Stimulated activated CD8-positive, alpha-beta memory T cell treated with anti-CD3 and anti-CD28 coated beads, Interleukin-4, amount 100 ng/mL, for 1 hour (primary cell): ENCODE measurements at places on chromosomes 1 and 21.

DNA sequence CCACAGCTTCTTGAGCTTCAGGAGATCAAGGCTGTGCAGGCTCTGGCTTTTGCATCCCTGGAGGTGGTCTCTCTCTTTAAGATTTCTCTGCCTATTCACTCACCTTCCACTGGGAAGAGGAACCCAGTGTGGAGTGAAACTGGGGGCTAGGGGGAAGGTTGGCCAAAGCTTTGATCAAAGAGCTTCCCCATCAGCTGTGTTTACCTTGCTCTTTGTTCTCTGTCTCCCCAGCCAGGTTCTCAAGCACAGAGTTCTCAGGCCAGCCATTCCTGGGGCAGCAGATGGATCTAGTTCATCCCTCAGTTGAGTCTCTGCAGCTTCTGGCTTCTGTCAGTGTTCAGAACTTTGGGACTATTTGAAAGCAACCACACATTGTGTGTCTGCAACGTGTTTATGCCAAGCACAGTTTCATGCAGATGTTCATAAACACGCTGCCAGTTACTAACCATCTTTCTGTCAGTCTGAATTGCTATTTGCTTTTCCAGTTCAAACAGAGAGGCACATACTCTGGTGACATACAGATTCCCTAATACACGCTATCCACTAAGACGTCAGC lies 17.2 kb upstream of the MRPS14 start:
- DNase-seq, result no peak

DNA sequence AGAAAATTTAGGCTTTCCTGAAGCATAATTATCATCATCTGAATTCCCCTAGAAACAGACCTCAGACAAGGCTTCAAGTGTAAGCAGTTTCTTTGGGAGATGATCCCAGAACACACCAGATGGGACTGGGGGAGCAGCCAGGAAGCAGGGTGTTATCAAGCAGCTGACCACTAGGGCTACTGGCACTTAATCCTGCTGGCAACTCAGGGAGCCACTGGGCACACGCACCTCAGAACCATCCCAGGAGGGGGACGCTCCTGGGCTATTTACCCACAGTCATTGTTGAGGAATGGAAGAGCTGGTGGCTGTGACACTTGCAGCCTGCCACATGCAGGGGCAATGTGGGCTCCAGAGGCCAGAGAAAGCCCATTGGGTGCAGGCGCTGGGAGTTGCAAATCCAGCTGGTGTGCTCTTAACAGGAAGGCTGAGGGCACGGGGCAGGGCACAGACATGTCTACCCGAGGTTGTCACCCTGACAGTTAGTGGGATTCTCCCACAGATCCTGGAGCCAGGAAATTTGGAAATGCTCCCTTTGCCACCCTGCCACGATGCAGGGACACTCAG lies 15.1 kb upstream of the IL22RA1 start:
- no peak for DNase-seq

DNA sequence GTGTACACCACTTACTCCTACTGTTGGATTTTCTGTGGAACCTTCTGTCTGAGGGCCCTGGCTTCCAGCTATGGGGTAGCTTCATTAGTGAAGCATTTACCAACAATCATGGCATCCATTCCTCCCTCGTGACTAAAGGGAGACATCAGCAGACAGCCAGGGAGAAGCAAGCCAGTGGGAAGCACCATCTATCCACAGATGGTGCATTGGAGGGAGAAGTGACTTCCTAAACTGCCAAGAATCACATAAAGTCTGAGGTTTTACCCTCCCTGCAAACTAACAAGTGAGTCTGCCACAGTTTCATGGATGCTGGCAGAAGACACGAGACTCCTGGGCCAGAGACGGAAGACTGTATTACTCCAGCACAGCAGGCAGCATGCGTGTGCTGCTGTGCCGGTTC lies 31.4 kb downstream of the UMODL1 start:
- DNase-seq, result no peak

DNA sequence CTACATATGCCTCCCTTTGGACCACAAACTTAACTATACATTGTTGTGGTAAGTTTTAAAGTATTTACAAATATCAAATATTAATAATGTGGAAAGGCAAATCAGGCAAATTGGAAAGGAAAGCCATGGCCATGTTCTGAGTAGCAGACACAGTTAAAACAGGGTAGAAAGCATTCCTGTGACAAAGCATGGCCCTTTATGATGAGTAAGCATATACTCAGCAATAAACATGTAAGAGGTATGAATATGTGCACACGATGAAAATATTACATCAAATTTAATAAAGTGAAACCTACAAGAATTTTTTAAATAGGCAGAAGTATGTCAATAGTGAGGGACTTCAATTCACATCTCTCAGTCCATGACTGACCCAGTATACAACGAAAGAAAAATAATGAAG lies 389.2 kb downstream of the DSCAM start:
- DNase-seq, result no peak

- DNase-seq, result no peak
Observed at GRCh38 chr1:232020352-232020751, 393.8 kb downstream of the DISC1 start.

DNA sequence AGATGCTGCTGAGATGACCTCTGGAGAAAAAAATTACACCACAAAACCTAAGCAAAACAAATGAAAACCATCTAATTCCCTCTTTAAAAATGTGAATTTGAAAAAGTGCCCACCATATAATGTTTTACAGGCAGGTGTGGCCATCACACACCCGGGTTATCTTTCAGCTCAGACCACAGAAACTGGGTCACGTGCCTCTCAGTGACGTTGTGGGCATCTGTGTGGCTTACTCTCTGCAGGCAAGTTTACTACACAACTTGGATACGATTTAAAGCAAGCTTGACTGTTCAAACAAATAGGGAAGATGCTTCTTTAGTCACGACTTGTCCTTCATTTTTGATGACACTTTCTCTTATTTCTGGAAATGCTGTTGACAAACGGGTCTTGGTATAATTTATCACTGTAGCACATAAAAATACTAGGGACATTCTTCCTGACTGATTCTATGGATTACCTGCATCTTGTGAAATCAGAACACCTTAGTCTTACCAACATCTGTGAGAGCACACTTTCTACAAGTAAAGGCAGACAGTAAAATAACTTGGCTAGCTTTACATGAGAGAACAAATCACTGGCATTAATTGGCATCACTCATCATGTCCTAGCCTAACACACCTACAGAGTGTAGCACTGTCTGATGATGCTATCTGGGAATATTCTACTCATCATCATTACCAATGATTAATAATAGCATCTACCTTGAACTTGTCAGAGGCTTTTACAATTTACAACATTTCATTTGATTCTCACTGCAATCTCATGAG lies 89.3 kb upstream of the EDEM3 start:
- DNase-seq, result peak; percentile 32

DNA sequence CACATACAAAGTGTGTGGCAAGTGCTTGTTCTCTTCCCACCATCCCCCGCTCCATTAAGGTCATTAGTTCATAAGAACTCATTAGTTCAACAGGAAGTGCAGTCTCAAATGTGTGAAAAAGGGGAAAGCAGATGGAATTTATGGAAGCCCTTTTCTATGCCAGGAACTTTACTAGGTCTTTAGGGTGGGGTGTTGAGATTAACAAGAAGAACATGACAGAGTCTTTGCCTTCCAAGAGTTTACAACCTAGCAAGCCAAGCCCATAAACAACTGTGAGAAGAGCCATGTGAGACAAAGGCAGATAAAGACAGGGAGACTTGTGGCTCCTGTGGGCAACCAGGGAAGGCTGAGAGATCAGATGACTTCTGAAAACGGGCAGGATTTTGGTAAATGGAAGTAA lies 21.4 kb downstream of the PLEKHA6 start:
- no peak for DNase-seq

DNA sequence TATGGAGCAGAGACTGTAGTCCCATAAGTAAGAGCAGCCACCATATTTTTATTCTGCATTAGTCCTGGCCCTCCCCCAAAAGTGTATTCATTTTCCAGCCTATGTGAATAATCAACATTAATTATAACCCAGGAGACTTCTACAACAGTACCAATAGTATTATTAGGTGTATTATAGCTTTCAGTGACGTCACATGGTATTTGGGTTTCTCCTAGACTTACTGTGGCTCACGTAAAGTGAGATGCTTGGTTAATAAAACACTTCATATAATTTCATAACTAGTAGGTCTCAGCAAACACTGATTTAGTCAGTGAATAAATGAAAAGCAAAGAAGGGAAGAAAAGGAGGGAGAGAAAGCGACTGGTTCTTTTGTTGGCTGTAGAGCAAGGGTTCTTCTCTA lies 86.2 kb downstream of the ZP4 start:
- DNase-seq, result no peak

DNA sequence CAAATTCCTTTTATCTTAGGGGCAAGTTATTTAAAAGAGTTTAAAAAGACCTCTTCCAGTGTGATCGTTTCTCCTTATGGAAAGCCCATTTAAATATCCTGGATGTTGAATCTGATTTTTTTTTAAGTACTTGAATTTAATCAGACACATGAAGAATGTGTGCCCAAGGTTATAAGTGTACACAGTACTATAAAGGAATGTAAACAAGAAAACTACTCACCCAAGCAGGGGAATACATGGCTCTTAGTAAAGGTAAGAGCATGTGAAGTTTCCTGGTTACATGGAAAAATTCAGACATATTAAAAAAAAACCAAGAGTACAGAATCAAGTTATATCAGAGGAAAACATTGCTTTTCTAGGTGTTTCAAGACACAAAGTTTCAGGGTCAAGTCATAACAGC lies 546.9 kb downstream of the MATN1 start:
- DNase-seq, result no peak

GRCh38 chr1:41364442-41365319 lies 3.4 kb downstream of the FOXO6 start:
- DNase-seq, result no peak

DNA sequence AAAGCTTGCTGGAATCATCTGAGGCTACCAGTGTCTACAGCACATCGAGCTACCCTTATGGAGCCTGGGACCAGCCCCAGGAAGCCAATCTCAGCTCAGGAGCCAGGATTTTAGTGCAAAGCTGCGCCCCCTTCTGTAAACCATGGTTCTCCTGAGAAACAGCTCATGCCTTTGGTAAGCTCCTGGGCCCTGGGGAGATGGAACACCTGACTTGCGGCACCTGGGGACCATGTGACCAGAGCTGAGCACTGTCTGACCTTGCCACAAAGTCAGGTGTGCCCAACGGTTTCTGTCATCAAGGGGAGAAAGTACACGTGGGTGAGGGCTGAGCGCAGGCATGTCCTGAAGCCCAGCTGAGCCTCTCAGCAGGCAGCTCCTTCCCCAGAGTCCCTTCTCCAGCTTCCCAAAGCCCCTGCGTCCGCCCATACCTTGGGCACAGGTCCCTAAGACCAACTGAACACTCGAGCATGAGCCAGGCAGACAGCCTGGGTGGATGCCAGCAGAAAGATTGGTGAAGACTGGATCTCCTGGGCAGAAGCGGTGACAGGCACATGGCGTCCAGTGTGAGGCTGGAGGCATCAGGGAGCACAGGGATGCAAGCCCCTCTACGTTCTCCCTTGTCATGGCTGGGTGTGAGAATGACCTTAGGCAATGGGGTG lies 57.9 kb upstream of the TENT5B start:
- DNase-seq, result no peak
